ENCODE measurements at places on chromosomes 1 and 21. TPM values are rescaled to one million over a fixed set of nuclear protein-coding genes. Genes with fewer than 3 reads are reported as not detected.

C1orf198 gene
- 42.7 TPM for total RNA-seq

CRP gene
- total RNA-seq, result not detected

PIK3R3 gene
- total RNA-seq, result 6.3 TPM

LCE2A gene
- not detected for total RNA-seq

AKR7A3 gene
- total RNA-seq, result 1.2 TPM

SLC30A2 gene
- not detected for total RNA-seq

MYOC gene
- total RNA-seq, result 1.2 TPM

YBEY gene
- 14.4 TPM for total RNA-seq

BSND gene
- total RNA-seq, result not detected

NFYC gene
- 30.4 TPM for total RNA-seq

CCT8 gene
- 266 TPM for total RNA-seq

PTGS2 gene
- total RNA-seq, result 4.8 TPM

ICOSLG gene
- total RNA-seq, result under 0.01 TPM

RHD gene
- not detected for total RNA-seq

C1orf21 gene
- 50.9 TPM for total RNA-seq

NPR1 gene
- total RNA-seq, result 0.58 TPM

TESK2 gene
- total RNA-seq, result 2.5 TPM

MYBPH gene
- 2.2 TPM for total RNA-seq

RASSF5 gene
- 2.8 TPM for total RNA-seq

KCNE1 gene
- total RNA-seq, result 0.29 TPM

ACTA1 gene
- total RNA-seq, result not detected

COL9A2 gene
- total RNA-seq, result 7.1 TPM

RNU1-1 gene
- under 0.01 TPM for total RNA-seq

GTF2B gene
- total RNA-seq, result 30.6 TPM

OPTC gene
- total RNA-seq, result not detected

All from smooth muscle cell of trachea (primary cell).